ENCODE measurements at places on chromosomes 12 and 14.

- DNase-seq, result no peak
Measured at GRCh38 chr14:52348776-52349175, 34.7 kb downstream of the PTGER2 start.

GRCh38 chr14:91323671-91324605, 79.4 kb upstream of the GPR68 start:
- peak; percentile 4 for DNase-seq

DNA sequence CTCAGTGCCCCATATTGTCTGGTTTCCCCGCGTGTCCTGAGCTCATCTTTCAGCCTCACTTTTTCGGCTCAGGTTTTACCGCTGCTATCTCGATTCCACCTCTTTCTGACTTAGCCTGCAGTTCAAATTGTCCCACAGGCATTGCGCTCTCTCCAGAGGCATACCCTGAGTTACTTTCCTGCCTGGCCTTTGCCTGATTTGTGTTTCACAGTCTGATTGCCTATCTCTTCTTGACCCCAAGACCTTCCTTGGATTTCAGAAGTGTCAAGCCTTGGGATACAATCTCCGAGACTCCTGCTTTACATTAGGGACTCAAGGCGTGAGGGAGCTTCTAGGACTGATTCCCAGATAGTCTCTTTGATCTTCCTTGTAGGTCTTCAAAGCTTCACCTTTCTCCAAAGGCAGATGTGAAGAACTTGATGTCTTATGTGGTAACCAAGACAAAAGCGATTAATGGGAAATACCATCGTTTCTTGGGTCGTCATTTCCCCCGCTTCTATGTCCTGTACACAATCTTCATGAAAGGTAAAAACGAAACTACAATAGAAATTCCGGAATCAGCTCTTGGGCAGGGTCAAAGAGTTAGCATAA, 629 bp downstream of the LETMD1 start:
- no peak for DNase-seq

DNA sequence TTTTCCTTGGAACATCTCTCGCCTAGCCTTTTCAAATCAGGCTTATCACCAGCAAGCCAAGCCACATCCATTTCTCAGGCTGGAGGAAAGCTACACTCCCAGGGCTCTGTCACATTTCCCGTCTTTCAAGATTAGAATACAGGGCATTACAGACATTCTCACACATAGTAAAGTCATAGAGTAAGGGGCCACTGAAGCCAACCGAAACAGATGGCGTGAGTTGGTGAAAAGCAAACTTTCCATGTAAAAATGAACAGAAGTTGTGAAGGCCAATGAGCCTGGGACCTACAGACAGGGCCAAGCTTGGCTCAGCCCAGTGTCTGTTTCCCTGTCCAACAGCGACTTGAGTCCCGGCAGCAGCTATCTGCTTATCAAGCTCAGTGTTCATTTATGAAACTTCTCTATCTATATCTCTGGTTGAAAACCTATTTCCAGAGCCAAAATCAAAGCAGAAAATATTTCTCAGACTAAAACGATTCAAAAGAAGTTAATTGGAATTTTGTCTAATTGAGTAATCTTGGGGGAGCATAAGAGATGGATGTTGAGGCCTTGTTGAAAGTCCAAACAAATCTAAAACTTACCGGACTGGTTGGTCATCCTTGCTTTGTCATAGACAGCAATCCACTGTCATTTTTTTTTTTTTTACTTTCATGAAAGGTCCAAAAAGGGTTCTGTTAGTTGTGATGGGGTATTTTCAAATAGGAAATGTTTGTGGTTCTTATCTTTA, 105.6 kb downstream of the DAAM1 start:
- DNase-seq, result no peak

DNA sequence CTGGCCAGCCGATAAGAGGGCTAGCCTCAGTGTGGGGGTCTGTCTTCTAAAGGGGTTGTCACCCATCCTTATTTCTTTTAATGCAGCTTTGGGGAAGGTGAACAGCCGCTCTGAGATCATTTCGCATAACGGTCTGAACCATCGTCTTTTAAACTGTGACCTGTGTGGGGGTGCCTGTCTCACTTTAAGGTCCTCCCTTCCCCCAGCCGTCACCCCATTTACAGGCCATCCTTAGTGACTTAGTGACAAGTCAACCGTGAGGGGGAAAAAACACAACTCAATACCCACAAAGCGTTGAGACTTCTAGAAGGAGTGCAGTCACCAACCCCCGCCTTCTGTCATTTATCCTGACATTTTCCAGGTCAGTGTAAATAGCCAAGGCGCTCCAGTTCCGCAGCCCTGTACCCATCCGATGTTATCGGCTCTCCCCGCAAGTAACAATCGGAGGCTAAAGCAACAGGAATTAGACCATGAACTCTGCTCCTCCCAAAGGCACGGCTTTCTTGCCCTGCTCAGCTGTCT, 505 bp upstream of the DENND5B start:
- DNase-seq, result no peak

- DNase-seq, result no peak
Measured at GRCh38 chr12:76915361-76916169, 36.7 kb upstream of the CSRP2 start.

DNA sequence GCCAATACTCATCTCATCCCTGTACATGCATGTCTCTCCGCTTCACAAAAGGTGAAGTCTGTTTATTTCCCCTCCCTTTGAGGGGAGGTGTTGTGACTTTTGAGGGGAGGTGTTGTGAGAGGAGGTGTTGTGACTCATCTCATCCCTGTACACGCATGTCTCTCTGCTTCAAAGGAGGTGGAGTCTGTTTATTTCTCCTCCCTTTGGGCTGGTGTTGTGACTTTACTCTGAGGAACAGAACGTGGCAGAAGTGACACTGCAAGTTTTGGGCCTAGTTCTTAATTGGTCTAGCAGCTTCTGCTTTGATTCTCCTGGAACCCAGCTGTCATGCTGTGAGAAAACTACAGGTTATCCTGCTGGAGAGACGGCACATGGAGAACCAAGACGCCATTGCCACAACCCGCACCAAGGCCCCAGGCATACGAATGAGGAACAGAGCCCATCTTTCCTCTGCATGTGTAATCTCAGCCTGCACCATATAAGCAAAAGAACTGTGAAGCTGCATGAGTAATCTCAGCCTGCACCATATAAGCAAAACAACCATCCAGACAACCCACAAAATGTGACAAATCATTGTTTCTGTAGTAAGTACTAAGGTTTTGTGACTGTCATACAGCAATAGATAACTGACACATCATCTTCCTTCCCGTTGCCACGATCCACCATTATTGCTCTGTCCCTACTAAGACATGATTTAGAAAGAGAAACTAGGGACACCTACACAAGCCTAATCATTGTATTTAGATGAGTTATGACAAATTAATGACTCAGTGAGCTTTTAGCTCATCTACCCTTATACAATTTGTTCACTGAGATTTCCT, 30.0 kb downstream of the GALNT4 start:
- DNase-seq, result no peak

GRCh38 chr14:36829547-36829946, 167.9 kb downstream of the PAX9 start:
- no peak for DNase-seq

GRCh38 chr12:132837693-132838409, 9.2 kb upstream of the GOLGA3 start:
- no peak for DNase-seq

- DNase-seq, result no peak
Measured at GRCh38 chr14:52063052-52063462, 5.8 kb downstream of the NID2 start.

- DNase-seq, result no peak
Measured at GRCh38 chr12:2266666-2267620, 214.2 kb downstream of the CACNA1C start.

GRCh38 chr14:102953100-102953499, 30.6 kb downstream of the AMN start:
- no peak for DNase-seq

GRCh38 chr12:99277591-99278379, 369.8 kb upstream of the GARIN6 start:
- DNase-seq, result no peak

- no peak for DNase-seq
Measured at GRCh38 chr14:62304257-62304656, 542.0 kb downstream of the SNAPC1 start.

DNA sequence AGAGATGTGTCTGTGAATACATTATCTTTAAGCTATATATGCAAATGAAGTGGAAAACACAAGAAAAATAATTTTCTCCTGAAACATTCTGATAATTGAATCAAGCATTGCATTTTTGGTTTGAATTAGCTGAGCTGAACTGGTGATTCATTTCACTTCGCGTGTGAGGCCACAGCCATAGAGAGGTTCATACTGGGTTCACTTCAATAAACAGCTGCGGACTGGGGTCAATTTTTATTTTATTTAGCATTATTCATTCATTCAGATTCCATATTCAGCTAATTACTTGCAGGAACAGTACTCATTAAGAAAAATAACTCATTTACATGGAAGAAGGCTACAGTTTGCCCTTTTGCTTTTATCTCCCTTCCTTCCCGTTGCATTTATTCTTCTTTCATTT, 195.2 kb upstream of the LRIG3 start:
- DNase-seq, result no peak

DNA sequence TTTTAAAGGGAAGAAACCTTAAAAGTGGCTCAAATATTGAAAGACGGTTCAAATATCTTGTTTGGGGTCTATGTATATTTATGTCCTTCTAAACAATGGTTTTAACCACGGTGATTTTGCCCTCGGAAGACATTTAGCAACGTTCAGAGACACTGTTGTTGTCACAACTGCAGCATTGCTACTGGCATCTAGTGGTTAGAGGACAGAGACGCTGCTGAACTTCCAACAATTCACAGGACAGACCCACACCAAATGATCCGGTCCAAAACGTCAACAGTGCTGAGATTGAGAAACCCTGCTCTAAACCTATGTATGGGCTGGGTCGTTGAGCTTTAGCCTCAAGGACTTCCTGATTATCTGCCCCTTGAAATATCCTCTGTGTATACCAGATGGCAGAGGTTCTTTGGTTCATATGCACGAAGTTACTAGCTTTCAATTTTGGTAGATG, 1.7 kb downstream of the ANGEL1 start:
- no peak for DNase-seq

DNA sequence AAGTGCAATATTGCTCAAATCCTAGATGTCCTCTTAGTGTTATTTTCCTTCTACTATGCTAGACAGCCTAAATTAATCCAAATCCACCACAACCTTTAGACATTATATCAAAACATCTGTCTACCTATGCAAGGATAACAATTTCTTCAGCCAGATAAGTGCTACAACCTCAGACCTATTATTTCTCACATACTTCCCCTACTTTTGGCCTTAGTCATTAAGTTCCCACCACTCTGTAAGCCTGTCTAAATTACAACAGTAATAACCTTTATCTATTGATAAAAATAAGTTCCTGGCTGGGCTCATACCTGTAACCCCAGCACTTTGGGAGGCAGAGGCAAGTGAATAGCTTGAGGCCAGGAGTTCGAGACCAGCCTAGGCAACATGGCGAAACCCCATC, 74.0 kb downstream of the KIF21A start:
- DNase-seq, result no peak

- no peak for DNase-seq
Measured at GRCh38 chr12:49792976-49793580, 35.1 kb downstream of the NCKAP5L start.

DNA sequence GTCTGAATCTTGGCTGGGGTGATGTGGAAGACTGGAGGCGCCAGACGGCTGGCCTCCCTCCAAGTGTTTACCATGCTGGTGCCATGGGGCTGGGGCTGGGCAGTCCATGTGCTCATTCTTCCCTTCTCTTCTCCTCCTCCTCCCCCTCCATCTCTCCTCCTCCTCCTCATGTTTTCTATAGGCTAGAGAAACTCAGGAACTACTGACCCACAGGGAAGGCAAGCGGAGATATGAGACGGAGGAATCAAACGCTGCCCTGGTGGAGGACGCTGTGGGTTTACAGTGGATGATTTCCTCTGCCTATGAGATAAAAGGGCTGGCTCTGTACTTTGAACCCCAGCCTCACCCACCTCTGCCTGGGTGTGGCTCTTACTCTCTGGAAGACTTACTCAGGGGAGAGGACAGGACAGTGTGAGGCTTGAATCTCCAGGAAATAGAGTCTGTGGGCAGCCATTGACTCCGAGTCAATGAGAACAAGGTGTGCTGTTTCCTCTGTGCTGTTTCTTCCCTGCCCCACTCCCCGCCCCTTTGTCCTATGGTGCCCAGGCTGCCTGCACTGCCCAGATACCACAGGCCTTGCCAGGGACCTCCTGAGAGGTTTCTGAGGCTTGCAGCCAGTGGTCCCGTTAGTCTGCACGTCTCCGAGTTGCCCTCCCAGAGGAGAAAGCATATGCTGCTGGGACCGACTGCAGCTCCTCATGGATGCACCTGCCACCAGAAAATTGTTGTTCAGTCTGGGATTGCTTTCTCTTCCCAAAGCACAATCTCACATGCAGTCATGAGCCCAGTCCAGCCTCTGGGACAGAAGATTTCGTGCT, 132.6 kb upstream of the ARHGAP5 start:
- DNase-seq, result no peak

- no peak for DNase-seq
Measured at GRCh38 chr12:55694651-55695050, 13.1 kb downstream of the ITGA7 start.

- peak; percentile 44 for DNase-seq
Measured at GRCh38 chr14:58501214-58501816, 73.8 kb downstream of the KIAA0586 start.

GRCh38 chr14:30507209-30507608, 51.7 kb upstream of the G2E3 start:
- DNase-seq, result no peak

DNA sequence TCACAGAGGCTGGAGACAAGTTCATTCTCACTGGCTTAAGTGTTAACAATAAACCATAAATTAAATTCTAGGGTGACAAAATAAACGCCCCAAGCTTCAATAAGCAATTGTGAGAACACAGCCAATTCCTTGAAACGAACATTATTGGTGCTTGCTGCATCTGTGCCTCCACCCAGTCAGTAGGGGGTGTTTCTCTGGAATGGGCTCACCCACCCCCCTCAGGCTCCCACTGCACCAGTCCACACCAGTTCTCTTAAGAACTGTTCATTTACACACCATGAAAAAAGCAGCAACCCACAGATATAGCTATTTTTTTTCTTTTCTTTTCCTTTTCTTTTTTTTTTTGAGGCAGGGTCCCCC, 34.7 kb downstream of the CDC42BPB start:
- DNase-seq, result no peak

DNA sequence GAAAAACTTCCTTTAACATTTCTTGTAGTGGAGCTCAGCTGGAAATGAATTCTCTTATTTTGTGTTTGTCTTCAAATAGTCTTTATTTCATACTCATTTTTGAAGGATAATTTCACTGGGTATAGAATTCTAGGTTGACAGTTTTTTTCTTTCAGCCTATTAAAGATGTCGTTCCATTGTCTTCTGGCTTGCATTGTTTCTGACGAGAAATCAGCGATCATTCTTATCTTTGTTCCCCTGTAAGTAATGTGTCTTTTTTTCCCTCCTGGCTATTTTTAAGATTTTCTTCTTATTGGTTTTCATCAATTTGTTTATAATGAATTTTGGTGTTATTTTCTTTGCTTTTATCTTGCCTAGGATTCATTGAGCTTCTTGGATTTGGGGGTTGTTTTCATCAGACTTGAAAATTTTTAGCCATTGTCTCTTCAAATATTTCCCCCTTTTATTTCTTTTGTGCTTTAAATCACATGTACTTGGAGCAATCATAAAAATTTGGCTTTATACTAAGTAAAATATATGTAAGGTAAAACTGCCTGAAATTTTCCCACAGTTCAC, 89.4 kb downstream of the UNC79 start:
- DNase-seq, result no peak
